ENCODE measurements at places on chromosomes 13 and 19.
A peak's percentile ranks its signal among the peaks of the same experiment; 100 is the strongest.

DNA sequence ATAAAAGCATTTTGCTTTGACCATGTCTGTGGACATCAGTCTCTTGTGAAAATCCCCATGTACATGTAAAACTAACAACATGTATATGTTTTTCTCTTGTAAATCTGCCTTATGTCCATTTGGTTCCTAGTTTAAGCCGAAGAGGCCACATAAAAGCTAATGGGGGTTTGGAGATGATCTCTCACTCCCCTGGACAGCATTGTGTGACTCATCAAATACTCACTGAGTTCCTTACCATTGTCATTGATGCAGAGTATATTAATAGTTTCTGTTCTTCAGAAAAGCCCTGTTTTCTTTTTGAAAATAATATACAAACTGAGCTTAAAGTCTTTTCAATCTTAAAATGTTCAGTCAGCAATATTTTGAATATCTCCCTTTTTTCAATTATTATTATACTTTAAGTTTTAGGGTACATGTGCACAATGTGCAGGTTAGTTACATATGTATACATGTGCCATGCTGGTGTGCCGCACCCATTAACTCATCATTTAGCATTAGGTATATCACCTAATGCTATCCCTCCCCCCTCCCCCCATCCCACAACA is 536.7 kb upstream of the HTR2A start:
- DNase-seq, result no peak

- DNase-seq, result no peak
Measured at GRCh38 chr19:33304760-33305647, 2.7 kb upstream of the CEBPA start.

DNA sequence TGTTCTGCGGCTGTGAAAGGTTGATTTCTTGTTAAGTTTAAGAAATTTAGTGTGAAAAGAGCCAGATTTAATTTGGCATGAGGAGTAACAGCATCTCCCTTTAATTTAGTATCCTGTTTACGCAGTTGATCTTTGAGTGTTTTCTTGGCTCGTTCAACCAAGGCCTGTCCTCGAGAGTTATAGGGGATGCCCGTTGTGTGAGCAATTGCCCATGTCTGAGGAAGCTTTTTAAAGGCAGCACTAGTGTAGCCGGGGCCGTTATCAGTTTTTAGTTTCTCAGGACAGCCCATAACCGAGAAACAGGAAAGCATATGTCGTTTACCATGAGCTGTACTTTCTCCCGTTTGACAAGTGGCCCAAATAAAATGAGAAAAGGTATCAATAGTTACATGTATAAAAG is 47.5 kb upstream of the ZNF43 start:
- DNase-seq, result no peak

DNA sequence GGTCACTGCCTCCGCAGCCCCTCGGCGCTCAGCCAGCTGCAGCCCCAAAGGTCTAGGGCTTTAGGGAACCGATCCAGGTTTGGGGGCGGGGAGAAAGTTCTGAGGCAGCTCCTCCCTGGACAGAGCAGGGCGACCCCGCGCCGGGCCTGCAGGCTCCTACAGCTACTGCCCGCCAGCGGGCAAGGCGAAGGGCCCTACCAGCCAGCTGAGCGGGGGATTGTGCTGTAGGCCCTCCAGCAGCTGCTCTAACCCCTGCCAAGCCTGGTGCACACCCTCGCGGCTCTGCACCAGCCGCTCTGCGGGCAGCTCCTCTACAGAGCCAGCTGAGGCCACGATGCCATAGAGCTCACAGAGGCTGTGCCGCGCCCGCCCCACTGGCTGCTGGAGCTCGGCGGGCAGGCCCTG is 14.0 kb downstream of the PLIN4 start:
- no peak for DNase-seq

- DNase-seq, result no peak
Measured at GRCh38 chr19:51719251-51719988, 4.4 kb downstream of the HAS1 start.

GRCh38 chr13:75544681-75545330 is 4.8 kb upstream of the UCHL3 start:
- no peak for DNase-seq

GRCh38 chr19:42553292-42554045 is 25.2 kb upstream of the CEACAM1 start:
- DNase-seq, result no peak

GRCh38 chr13:94656176-94656575 is 54.5 kb downstream of the GPR180 start:
- no peak for DNase-seq

GRCh38 chr13:109163037-109163379 is 533.6 kb downstream of the MYO16 start:
- DNase-seq, result no peak

GRCh38 chr13:74132776-74133656 is 1.2 kb downstream of the KLF12 start:
- DNase-seq, result peak; percentile 20

DNA sequence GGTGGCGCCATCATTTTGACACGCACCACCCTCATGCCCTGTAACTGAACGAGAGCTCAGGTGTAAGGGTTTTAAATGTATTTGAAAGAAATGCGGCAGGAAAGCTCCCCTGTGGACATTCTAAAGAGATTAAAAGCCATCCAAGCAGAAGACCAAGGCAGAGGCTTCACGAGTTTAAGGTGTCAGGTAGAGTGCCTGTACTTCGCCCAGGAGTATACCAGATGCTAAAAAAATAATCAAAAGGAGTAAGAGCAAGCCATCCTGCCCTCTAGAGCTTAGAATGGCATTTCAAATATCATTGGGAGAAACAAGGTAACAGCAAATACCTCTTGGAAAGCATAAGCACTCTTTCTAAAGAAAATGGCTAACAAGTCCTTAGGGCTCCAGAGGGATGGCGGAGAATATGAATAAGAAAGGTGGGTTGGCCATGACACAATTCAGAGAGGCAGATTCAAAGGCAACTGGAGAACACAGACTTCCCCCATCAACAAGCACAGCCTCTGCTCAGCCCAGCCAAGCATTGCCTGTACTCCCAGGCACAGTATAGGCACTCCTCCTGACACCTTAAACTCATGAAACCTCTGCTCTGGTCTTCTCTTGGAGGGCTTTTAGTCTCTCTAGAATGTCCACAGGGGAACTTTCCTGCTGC is 447.6 kb downstream of the SUCLA2 start:
- no peak for DNase-seq
